Mesenteric fat pad (tissue), 1 donor: ENCODE measurements at places on chromosomes 11 and 22.
A peak's percentile ranks its signal among the peaks of the same experiment; 100 is the strongest.

DNA sequence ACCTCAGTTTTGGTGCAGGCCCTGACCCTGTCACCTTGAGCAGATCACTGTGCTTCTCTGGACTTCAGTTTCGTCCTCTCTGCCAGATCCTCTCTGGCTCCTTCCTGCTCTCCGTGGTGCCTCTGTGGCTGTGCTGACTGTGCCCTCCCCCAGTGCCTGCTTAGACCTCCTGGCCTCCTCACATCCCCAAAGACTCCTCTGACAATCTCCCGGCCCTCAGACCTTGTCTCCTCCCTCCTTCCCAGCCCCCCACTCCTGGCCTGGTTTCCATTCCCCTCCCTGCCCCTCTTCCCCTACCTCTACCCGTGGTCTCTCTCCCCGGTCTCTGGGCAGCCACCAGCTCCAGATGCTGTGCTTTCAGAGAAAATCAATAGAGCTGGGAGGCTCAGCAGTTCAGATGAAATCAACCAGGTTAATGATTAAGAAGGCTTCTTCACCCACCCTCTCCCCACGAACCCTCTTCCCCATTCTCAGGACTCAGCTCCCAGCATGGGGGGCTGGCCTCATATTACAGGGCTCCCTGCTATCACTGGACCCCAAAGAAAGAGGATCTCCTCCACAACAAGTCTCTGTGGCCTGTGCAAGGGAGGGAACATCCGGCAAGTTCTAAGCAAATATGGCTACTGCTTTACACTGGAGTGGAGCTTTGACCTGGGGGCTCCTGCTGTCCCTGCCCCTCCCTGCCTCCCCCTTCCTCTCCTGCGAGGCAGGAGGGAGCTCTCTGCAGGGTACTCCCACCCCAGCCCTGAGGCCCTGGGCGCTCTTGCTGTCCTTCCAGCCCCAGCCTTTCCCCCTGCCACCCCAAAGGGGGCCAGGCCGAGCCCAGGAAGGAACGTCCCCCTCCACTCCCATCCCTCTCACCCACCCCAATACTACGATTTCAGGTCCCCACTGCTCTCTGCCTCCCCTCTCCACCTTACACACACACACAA lies 8.5 kb downstream of the BACE1-AS start:
- DNase-seq = no peak

DNA sequence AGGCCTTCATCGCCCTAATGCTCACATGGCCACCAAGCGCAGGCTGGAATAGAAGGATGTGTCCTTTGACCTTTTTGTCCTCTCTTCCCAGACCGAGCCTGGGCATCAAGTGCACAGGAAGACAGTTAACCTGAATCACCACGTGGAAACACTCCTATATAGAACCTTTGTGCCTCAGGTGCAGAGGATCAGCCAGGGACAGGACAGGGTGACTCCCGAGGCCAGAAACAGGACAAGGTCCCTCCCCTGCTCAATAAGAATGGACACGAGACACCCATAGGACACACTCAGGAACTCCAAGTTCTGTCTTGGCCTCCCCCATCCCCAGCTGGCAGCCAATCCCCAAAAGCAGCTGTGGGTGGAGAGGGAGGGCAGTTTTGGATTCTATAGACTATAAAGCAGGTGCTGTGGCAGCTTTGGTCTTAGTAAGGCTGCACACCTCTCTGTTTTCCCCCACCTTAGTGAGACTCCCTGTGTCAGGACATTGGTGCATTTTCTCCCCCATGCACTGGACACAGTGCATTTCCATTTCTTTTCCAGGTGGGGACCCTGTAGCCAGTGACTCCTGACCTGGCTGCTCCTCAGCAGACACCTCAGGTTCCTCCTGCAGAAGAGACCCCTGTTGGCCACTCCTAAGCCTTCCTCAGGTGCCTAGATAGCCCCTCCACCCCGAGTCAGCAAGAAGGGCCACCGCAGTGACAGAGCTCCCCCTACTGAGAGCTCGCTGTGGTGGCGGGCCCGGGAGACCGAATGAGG lies 43.6 kb upstream of the POU2AF1 start:
- no peak for DNase-seq

- peak; percentile 67 for DNase-seq
Observed at GRCh38 chr22:48821727-48822126, 1005.9 kb downstream of the BRD1 start.

- no peak for DNase-seq
Observed at GRCh38 chr11:792873-793272, 3.0 kb upstream of the CEND1 start.

GRCh38 chr22:28208787-28209186 lies 289.7 kb upstream of the PITPNB start:
- no peak for DNase-seq

DNA sequence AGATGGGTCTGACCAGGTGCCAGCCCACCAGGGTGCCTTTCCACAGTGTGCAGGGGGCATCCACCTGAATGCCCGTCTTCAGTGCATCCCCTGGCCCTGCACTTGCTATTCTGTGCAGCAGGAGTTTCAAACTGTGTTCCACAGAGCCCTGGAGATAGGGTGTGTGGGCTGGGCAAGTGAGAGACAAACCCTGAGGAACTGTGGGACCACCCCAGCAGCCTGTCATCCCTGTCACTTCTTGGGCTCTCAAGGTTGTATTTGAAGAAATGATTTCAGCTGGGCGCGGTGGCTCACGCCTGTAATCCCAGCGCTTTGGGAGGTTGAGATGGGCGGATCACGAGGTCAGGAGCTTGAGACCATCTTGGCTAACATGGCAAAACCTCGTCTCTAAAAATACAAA lies 6.4 kb upstream of the DGAT2 start:
- DNase-seq = no peak

DNA sequence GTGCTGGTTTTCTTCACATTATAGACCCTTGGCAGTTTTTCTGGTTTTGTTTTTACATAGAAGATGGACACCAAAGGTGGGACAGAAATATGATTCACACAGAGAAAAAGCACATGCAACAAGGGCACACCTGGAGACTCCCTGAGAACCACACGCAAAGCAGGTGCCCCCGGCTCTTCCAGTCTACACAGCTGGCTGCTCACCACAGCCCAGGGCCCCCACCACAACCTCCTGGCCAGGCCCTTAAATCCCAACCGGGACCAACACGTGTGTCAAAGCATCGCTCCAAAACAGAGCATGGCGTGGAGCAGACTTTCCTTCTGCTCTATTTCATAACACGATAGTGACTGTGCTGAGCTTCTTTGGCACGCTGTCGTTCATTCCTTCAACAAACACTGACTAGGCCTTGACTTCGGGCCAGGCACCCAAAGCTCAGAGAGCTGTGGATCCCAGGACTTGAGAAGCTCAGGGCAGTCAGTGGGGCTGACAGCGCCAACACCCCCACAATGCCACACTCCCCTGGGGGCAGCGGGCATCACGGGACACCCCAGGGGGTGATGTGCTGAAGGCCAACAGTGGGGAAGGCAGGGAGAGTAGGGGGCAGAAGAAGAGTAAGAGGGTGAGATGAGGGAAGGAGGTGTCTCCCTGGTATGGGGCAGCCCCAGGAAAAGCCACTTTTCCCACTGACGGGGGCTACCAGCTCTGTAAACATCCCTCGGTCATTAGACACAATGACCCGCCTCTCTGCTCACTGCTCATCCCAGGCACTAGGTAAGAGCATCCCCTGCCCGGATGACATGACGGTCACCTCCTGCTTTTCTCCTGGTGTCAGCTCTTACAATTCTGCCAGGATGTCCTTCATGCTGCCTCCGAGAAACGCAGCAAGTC lies 26.0 kb downstream of the CELSR1 start:
- no peak for DNase-seq

GRCh38 chr22:33829546-33830280 lies 90.6 kb downstream of the LARGE1 start:
- no peak for DNase-seq

- no peak for DNase-seq
Observed at GRCh38 chr11:68363776-68364175, 51.4 kb downstream of the LRP5 start.

GRCh38 chr11:65290448-65291165 lies 24.1 kb upstream of the CDC42EP2 start:
- DNase-seq = no peak

- no peak for DNase-seq
Observed at GRCh38 chr11:35057926-35058668, 80.9 kb upstream of the CD44 start.

DNA sequence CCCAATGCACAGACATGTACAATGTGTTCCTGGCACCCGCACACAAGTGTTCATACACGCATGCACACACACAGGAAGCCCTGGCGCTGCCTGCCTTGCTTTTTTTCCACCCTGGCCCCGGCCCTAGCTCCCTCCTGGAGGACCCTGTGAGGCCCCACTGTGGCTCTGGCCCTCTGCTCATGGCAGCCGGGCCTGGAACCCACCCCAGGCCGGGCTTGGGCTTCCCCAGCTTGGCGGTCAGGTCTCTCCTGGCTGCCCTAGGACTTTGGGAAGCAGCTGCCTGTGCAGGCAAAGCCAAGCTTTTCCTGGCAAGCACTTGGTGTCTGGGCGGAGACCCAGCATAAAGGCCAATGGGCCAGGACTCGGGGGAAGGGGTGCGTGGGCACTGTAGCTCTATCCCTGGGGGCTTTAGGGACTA lies 30.5 kb downstream of the CD82 start:
- DNase-seq = no peak

- DNase-seq = peak; percentile 78
Observed at GRCh38 chr22:47289336-47289985, 527.0 kb downstream of the TBC1D22A start.

DNA sequence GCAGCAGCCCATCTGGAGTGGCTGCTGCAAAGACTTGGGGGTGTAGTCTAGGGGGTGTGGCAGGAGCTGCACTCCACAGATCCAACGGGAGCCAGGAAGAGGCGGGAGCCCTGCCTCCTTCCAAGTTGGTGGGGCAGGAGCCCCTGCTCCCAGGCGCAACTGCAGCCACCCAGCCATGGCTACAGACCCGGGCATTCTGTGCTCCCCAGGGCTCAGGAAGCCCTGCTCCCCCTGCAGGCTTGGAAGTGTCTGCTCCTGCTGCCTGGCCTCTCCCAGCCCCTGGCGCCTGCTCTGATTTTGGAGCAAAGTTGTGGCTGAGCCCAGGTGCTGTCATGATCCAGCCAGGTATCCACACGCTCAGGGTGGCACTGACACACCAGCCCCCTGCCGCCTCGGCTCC lies 58.5 kb downstream of the CCDC34 start:
- DNase-seq = no peak

- no peak for DNase-seq
Observed at GRCh38 chr11:63670433-63671321, 499 bp downstream of the ATL3 start.

GRCh38 chr22:18935889-18936529 lies at the start of gene PRODH:
TSS of gene PRODH (minus strand) at chr22:18936293. CDS start at chr22:18936287, 6 bp downstream.
- no peak for DNase-seq

DNA sequence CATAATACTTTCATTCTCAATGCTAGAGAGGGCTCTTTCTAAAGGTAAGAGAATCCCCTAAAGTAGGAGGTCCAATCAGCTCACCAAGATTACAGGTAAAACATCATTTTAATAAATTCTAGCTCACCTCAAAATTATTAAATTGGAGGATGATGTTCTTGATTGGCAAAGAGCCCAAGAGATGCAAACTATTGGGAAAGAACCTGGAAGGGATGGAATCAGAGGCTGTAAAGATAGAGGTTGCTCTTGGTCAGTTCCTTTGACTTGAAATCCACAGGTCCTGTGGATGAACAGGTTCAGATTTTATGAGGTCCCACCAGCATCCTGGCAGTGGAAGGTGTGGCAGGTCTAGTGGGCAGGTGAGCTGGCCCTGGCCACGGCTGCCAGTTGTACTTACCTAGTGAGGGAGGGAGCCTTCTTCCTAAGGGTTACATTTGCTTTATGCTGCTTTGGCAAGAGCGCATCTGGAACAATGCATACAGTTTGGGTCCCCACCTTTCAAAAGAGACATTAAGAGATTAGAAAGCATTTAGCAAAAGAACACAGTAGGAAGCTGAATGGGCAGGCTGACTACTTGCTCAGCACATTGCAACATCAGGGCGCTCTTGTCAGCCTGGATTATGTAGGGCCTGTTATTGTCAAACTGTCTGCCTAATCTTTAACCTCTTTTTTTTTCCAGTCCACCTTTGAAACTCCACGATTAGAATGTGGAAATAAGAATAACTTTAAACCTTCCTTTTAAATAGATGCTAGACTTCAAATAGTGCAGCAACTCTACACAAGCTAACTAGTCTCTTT lies 97.0 kb downstream of the RDX start:
- peak; percentile 24 for DNase-seq

- DNase-seq = no peak
Observed at GRCh38 chr22:42171417-42171816, 40.8 kb upstream of the CYP2D6 start.
